Activated T-cell treated with anti-CD3 and anti-CD28 coated beads for 48 hours (primary cell): ENCODE measurements at places on chromosomes 12 and 14.

DNA sequence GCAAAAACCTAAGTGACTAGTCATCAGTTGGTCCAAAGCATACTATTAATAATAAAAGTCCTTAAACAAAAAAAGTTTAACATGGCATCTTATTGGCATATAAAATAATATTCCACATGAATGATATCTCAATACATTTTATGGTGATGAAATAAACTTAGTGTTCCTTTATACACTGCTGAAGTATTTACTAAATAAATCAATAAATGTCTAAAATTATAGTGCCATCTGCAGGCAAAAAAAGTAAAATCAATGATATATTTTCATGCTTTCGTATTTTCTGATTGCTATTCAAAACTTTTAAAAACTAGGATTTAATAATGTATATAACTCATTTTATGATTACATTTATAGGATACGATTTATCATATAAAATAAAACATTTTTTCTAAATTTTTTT, 30.5 kb downstream of the PUS7L start:
- no peak for DNase-seq

DNA sequence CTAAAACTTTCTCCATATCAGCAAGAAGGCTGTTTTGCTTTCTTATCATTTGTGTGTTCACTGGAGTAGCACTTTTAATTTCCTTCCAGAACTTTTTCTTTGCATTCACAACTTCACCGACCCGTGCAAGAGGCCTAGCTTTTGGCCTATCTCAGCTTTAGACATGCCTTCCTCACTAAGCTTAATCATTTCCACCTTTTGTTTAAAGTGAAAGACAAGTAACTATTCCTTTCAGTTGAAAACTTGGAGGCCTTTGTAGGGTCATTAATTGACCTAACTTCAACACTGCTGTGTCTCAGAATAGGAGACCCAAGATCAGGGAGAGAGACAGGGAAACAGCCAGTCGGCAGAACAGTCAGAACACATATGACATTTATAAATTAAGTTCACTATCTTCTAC, 39.3 kb downstream of the BBS10 start:
- no peak for DNase-seq

- no peak for DNase-seq
These were observed 50.5 kb upstream of the KRR1 start for GRCh38 chr12:75561921-75562320.

DNA sequence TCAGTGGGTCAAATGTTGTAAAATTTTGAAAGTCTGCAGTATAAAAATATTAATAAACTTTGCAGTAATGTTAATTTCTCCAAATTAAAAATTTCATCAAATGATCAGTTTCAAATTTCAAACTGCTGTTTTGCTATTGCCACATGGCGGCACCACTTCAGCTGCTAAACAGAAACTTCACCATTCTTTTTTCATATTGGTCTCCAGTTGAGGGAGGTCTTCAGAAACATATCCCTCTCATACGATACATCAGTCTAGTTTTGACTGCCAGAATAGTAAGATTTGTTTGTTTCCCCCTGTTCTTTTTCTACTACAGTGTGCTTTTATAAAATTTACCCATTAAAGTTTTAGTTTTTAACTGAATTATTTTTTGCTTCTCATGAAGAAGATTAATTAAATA, 4.2 kb upstream of the TRHDE start:
- no peak for DNase-seq

GRCh38 chr12:6386491-6386890, 2.5 kb downstream of the LTBR start:
- no peak for DNase-seq

- no peak for DNase-seq
These were observed 333.1 kb downstream of the MED13L start for GRCh38 chr12:115944392-115944742.

DNA sequence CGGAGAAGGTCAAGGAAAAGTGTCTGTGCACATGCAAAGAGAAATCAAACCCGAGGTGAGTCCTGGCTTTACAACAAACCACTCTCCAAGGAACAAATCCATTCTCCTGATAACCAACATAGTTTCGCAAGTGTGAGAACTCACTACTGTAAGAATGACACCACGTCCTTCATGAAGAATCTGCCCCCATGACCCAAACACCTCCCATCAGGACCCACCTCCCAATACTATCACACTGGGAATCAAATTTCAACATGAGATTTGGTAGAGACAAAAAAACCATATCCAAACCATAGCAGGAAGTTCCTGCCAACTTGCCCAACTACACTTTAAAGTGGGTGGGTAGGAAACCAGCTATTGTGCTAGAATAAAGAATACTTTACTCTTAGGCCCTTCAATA, 2.4 kb upstream of the ERC1 start:
- DNase-seq = no peak

- no peak for DNase-seq
These were observed 86.3 kb upstream of the RASSF8 start for GRCh38 chr12:25872137-25872536.

GRCh38 chr14:91348845-91349465, 68.7 kb downstream of the CCDC88C start:
- no peak for DNase-seq

DNA sequence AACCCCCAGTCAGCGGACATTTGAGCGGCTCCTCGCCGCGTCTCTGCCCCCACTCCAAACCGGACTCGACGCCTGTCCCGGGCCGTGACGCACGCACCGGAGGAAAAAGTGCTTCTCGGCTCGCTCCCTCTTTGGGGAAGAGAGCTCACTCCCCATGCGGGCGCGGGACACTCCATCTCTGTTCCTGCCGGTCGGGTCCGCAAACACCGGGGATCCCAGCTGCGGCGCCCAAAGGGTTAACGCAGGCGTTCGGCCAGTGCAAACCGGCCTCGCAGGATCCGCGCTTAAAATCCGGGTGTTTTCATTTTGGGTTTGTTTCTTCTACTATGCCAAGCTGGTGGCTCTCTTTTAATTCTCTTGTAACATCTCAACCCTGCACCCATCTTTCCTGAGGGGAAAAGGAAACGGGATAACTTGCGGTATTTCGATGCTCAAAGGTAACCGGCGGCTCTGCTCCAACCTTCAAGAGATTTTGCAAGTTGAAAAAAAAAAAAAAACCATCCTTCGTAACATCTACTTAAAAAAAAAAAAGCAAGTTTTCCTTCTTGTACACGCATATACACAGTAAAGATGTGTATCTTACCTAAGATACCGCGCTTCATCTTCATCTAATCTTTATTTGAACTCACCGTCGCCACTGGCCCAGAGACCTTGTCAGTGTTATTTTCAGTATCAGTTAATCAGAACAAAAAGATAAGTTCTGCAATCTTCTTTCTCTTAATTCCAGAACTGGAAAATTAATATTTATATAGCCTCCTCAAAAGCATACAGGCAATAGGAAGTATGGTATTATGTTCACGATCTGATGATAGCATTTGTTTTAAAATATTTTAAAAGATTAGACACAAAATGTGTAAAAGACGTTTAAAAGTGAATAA, 1.6 kb upstream of the ATP2B1 start:
- peak; percentile 31 for DNase-seq

- DNase-seq = no peak
These were observed 59.0 kb downstream of the DENND5B start for GRCh38 chr12:31531893-31532292.

DNA sequence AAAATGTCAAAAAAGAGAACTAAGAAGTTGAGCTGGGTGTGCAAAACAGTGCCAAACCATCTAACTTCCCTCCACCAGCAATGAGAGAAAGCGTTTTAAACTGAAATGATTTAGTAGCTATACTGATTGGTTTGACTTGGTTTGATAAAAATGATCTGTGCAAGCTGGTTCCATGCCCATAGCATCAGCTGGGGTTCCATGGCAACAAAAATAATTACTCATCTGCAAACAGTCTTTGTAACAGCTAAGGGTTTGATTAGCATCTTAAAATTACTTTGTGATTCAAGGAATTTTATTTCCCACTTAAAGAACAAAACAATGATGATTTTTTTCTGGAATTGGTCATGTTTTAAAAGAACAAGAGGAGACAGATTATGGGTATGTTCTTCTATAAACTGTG, 15.0 kb upstream of the BICD1 start:
- no peak for DNase-seq

GRCh38 chr12:59927032-59927431, 331.2 kb downstream of the SLC16A7 start:
- no peak for DNase-seq

DNA sequence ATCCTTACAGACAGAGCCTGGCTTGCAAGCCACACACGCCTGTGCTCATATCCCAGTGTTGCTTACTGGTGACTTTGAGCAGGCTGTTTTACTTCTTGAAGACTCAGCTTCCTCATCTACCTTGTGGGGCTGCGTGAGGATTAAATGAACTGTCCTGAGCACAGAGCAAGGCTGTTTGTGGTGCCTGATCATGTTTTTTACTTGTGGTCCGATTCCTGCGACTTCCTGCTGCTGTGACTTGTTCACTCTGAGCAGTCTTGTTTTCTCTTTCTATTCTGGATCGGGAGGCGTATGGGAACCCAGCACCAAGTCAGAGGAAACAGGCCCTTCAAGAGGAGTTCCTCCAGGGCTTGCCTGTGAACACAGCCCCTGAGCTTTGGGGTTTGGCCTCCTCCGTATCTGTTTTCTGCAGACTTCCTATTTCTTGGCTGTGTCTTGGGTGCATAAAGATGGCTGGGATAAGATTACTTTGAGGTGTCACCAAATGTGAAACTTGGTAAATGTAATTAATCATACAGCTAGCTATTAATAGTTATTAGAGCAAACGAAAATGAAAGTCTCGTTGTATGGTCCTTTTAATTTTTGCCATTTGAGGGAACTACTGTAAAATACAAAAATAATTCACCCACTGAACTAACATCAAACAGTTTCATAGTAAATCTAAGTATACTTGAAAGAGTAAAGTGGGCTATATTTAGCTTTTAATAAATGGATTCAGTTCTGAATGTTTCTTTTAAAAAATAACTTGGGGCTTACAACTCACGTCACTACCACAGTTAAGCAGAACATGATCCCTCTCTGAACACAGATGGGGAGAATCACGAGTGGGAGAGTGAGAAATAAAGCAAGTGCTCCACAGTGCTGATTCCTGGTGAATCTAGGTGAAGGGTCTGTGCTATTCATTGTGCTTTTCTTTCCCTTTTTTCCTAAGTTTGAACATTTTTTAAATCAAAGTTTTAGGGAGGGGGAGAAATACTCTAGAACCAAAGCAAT, 251.5 kb downstream of the FOXN3 start:
- DNase-seq = no peak

DNA sequence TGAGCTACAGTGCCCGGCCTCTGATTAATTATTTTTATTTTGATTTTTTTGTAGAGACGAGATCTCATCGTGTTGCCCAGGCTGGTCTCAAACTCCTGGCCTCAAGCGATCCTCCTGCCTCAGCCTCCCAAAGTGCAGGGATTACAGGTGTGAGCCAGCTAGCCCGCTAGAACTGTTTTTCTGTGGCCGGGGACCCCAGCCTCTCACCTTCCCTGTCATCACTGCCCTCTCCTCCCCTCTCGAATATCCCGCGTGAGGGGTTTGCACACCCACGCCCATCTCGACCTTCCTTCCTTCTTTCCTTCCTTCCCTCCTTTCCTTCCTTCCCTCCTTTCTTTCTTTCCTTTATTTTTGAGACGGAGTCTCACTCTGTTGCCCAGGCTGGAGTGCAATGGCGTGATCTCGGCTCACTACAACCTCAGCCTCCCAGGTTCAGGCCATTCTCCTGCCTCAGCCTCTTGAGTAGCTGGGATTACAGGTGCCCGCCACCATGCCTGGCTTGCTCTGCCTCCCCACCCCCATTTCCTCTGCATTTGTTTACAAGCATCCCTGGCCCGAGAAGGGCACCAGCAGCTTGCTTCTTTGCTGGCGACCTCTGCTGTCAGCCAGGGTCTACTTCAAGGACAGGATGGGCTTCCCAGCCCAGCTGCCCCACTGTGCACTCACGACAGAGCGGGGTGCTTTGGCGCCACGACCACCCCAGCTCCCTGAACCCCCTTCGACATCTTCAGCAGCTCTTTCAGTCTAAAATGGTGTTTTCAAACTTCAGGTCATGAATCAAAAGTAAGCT, 4.3 kb upstream of the TRAF3 start:
- DNase-seq = no peak

GRCh38 chr12:111444925-111445725, 39.4 kb downstream of the SH2B3 start:
- DNase-seq = peak; percentile 83

DNA sequence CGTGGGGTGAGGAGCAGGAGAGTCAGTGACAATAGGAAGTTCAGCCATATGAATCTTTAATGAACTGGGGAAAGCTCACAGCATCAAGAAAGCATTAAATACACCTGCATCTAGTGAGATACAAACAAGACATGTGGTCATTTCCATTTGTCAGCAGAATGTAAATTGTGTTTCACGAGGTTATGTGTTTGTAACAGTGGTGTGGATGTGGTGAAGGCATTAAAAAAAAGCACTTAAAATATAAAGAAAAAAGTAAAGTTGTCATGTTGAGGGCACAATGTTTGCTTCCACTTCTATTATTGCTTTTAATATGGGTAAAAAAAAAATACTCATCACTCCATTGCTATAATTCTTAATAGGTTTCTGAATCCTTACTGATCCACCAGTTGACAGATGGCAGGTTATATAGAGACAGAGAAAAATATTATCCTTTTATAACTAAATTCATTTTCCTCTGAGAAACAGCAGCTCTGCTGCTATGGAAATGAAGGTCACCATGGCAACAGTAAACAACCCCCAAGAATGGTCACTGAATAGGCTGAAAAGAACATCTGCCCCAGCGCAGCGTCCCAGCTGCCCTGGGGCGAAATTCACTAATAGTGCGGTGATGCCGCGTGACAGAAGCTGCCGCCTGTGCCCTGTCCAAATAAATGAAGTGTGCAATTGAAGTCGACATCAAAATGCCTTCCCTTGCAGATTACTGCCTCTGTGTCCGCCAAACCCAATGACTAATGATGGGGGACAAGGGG, 226.1 kb downstream of the FOXN3 start:
- DNase-seq = no peak

- no peak for DNase-seq
These were observed 4.3 kb downstream of the FRS2 start for GRCh38 chr12:69474456-69474855.

DNA sequence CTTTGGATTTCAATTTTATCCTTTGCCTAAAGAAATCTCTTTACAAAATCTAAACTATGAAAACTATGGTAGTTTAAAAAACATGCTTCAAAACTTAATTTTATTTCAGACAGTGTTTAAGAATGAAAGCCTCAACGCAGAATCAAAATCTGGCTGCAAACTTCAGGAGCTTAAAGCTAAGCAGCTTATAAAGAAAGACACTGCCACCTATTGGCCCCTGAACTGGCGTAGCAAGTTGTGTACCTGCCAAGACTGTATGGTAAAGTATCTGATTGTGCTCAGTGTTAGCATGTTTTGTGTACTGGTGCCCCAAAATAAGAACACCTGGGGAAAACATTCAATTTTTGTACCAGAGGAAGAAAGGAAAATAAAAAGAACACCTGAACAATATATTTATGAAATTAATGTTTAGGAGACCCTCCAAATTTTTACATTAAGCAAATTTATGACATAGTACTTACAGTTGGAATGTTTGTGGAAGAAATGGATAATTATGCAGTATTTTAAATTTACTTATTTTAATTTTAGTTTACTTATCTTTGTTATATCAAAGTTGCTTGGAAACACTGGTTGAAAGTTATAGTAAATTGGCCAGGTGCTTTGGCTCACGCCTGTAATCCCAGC, 12.2 kb downstream of the UBR7 start:
- no peak for DNase-seq

GRCh38 chr12:1576410-1577241, 17.8 kb downstream of the FBXL14 start:
- DNase-seq = no peak

GRCh38 chr12:2833327-2833726, 1.5 kb downstream of the NRIP2 start:
- DNase-seq = no peak
